Fibroblast of the conjunctiva (primary cell): ENCODE measurements at places on chromosomes 3 and 15.

GRCh38 chr3:50194903-50195500 is 3.6 kb downstream of the GNAT1 start:
- DNase-seq, result no peak

- no peak for DNase-seq
Observed at GRCh38 chr15:57442335-57442734, 66.0 kb downstream of the CGNL1 start.

GRCh38 chr3:42402394-42403096 is 7.9 kb downstream of the LYZL4 start:
- no peak for DNase-seq

DNA sequence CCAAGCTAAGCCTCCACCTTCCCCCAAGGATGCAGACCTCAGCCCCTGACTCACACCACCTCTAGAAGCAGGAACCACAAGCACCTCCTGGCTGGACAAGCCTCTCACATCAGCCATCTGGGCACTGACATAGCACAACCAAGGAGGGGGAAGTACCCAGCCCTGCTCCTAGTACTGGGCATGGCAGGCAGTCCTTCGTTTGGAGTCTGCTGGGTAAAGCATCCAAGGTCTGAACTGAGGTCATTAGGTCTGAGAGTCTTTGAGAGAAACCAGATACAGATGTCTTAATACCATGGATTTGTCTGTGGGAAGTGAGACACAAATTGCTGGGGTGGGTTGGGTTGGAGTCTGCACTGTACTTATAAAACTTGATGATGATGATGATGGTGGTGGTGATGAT is 61.8 kb downstream of the CCDC33 start:
- no peak for DNase-seq

- DNase-seq, result peak; percentile 6
Observed at GRCh38 chr3:173529062-173529711, 131.6 kb downstream of the NLGN1 start.

- no peak for DNase-seq
Observed at GRCh38 chr3:76972624-76973296, 67.1 kb upstream of the ROBO2 start.

DNA sequence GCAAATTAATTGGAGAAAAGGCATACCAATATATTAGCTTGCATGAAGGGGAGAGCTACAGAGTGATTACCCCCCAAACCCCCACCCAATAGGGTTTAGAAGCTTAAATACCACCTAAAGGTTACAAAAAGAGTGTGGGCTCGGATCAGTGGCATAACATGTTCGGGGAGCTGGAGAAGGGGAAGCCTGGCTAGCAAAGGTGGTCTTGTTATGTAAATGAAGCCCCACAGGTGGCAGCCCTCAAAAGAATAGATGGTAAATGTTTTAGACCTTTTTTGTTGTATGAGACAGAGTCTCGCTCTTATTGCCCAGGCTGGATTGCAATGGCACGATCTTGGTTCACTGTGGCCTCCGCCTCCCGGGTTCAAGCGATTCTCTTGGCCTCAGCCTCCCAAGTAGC is 10.9 kb upstream of the PXK start:
- no peak for DNase-seq

GRCh38 chr3:131540821-131541220 is 38.0 kb upstream of the MRPL3 start:
- DNase-seq, result no peak

DNA sequence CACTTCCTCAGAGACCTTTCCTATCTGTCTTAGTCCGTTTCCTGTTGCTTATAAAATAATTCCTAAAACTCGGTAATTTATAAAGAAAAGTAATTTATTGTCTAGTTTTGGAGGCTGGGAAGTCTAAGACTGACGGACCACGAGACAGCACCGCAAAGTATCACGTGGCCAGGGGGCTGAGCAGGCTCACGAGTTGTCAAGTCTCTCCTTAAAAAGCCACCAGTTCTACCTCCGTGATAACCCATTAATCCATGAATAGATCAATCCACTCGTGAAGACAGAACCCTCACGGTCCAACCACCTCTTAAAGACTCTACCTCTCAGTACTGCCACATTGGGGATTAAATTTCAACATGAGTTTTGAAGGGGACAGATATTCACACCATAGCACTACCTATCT is 821 bp downstream of the LINS1 start:
- DNase-seq, result no peak

- no peak for DNase-seq
Observed at GRCh38 chr15:58459045-58459444, 27.3 kb downstream of the LIPC start.

DNA sequence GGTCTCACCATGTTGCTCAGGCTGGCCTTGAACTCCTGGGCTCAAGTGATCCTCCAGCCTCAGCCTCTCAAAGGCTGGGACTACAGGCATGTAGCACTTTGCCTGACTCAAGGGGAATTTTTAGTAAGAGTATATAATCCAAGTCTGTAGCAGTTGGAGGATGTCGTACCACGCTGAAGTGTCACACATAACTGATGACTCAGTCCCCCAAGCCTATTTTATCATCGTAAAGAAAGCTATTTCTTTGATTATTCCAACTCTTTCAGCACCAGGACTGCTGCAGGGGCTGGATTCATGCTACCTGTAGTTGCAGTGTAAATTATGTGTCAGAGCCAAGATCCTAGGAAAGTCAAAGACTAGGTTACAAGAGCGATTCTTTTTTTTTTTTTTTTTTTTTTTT is 1.4 kb upstream of the PRKCI start:
- no peak for DNase-seq

DNA sequence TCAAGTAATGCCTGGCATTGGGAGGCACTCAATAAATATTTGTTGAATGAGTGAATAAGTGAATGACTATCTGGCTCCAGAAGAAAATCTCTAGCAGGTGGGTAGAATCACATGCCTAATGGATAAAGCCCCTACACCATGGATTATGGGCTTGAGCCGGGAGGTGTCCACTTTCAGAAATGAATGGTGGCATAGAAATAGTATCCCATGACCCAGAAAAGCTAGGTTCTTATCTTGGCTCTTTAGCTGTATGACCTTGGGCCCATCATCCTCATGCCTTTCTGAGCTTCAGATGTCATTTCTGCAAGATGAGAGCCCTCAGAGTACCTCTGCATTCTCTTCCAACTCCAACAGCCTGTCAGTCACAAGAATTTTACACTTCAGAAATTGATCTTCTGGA is 37.3 kb upstream of the TNIK start:
- no peak for DNase-seq

- DNase-seq, result no peak
Observed at GRCh38 chr3:128456776-128457715, 9.6 kb downstream of the DNAJB8 start.

DNA sequence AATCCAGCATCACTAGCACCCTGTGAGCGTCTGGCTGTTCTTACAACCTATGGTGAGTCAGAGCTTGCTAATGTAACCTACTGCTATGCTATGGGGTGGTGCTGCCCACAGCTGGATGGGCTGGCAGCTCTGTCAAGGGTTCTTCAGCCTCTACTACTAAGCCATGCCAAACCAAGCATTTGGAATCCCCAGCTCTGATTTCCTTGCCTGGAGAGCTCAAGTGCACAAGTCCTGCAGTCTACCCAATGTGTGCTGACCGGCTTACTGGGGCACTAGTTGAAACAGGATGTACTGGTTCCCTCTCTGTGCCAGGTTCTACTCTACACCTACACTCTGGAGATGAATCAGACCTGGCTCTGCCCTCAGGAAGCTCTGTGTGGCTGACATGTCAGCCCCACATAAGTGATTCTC is 4.2 kb downstream of the TEX264 start:
- DNase-seq, result peak; percentile 29

- DNase-seq, result peak; percentile 10
Observed at GRCh38 chr3:162082516-162082915, 585.9 kb downstream of the OTOL1 start.

DNA sequence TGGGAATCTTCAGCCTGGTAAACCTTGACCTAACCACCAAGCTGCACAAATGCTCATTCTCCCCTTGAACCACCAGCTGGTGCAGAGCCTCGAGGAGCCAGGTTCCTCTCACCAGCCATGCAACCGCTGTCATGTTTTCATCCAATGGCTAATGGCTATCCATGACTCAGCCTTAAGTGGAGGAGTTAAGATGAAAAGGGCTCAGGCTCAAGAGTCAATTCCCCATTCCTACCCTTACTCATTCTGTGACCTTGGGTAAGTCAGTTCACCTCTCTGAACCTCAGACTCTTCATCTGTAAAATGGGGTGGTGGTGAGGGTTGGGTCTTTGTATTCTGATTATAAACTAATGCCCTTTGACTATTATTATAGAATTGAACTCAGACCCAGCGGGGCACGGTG is 515.6 kb downstream of the SHQ1 start:
- DNase-seq, result no peak

- peak; percentile 4 for DNase-seq
Observed at GRCh38 chr3:10459954-10460754, 45.2 kb downstream of the ATP2B2 start.

GRCh38 chr15:83283138-83283812 is 1.2 kb downstream of the BNC1 start:
- no peak for DNase-seq

DNA sequence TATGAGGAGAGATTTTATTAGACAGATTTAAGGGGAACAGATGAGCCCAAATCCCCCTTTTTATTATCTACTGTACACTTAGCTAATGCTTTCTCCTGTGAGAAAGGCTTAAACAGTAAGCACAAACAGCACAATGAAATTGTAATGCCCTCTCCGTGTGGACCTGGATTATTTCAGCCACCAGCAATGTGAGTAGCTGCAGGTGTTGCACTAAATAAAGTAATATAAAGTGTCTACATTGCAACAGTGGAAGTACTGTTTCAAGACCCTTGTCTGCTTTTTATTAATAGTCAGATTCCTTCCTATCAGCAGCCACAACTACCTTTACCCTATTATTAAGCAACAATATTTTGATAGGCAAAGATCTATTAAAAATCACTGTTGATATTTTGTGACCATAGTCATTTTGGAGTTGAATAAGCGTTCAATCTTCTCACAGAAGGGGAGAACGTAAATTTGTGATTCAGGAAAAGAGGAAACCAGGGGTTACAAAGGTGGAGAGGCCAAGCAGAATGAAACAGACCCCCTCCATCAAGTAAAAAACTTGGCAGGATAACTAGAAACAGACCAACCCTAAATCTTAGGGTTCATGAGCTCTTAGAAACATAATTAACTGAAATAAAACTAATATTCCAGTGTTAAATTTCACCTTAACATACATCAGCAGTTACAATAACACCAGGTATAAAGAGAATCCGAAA is 422.6 kb downstream of the MECOM start:
- DNase-seq, result no peak
